ENCODE measurements at places on chromosomes 7 and 10. TPM values are rescaled to one million over a fixed set of nuclear protein-coding genes. Genes with fewer than 3 reads are reported as not detected.

DNA sequence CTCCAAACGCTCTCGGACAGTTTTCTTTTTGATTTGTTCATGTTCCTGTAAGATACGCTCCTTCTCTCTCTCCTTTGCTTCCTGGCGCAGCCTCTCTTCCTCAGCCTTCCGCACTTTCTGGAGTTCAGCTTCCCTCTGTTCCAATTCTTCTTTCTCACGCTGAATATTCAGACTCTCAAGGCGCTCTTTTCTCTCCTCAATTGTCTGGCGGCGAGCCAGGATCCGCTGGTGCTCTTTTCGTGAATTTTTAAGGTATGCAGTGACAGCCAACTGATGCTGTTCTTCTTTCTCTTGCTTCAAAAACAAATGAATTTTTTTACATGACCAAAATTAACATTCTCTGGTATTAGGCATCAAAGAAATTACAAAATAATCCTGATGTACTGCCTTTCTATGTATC is 22.6 kb downstream of the EIF3A start:
- DNase-seq = no peak

The SPDYE5 gene
- total RNA-seq = not detected

DNA sequence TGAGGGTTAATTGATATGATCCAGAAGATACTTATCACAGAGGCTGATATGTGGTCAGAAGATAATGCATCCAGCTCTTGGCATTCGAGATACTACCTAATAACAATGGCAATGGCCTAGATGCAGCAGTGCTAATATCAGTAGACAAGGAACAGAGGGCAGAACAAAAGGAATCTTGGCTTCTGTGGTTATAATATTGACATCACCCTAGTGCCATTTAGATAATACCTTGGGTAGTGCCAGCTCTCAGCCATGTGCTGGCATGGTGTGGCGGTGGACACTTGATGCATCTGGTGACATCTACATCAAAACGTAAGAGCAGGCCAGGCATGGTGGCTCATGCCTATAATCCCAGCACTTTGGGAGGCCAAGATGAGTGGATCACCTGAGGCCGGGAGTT is 101.8 kb downstream of the CALN1 start:
- DNase-seq = no peak

The GRID2IP gene
- not detected for total RNA-seq

GRCh38 chr10:23448802-23449570 is 10.1 kb downstream of the OTUD1 start:
- DNase-seq = no peak

DNA sequence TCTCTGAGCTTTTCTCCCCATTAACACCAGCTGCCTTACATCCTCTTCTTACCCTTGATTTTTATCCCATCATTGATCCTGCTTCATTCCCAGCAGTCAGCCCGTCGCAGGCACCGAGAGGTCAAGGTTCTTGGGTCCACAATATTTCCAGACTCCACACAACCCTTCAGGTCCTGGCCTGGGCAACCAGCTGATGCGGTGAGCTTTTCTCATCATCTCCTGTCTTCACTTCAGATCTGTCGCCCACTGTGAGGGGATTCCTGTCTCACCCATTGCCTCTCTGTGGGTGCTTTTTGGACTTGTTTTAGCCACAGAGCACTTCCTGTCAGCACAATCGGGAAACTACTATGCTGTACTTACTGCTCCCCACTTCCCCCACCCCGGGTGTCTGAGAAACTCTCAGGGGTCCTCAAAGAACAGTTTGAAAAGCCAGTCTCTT is 8.4 kb upstream of the PVRIG start:
- DNase-seq = no peak

GRCh38 chr10:18010050-18010449 is 58.3 kb downstream of the SLC39A12 start:
- DNase-seq = no peak

GRCh38 chr10:44516891-44517290 is 132.0 kb upstream of the CXCL12 start:
- DNase-seq = no peak

The ANKRD61 gene
- total RNA-seq = 0.72 TPM

- no peak for DNase-seq
Measured at GRCh38 chr10:62029401-62029800, 127.9 kb downstream of the ARID5B start.

The C10orf62 gene
- 0.12 TPM for total RNA-seq

DNA sequence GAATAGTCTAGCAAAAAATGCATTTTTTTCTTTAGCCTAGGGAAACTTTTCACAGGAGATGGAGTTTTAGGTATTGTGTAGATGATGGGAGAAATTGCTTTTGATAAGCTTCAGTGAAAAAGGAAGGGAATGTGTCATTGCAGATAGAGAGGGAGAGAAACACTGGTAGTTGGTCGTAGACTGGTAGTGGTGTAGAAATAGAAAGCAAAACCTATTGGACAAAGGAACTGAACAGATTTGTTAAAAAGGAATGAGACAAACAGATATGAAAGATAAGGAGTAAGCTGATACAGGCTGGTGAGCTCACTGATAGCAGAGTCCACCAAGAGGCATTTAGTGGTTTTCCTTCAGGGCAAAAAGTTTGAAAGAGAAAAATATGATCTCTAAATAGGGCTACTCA is 94.3 kb downstream of the ZEB1 start:
- DNase-seq = no peak

- no peak for DNase-seq
Measured at GRCh38 chr7:154903083-154903731, 99.7 kb downstream of the PAXIP1 start.

The TRPV5 gene
- total RNA-seq = not detected

GRCh38 chr7:75806560-75807307 is 6.9 kb downstream of the CCL24 start:
- no peak for DNase-seq

GRCh38 chr7:129090300-129090907 is 35.5 kb upstream of the TNPO3 start:
- no peak for DNase-seq

The IFIT5 gene
- total RNA-seq = 20.1 TPM

The CYP2C18 gene
- total RNA-seq = not detected

GRCh38 chr10:126090911-126091728 is 194.8 kb downstream of the FANK1 start:
- DNase-seq = no peak

GRCh38 chr7:11456574-11456973 is 375.4 kb downstream of the THSD7A start:
- DNase-seq = no peak

Data from NCI-H460 (cell line).